ENCODE measurements at places on chromosomes 13 and 19.

DNA sequence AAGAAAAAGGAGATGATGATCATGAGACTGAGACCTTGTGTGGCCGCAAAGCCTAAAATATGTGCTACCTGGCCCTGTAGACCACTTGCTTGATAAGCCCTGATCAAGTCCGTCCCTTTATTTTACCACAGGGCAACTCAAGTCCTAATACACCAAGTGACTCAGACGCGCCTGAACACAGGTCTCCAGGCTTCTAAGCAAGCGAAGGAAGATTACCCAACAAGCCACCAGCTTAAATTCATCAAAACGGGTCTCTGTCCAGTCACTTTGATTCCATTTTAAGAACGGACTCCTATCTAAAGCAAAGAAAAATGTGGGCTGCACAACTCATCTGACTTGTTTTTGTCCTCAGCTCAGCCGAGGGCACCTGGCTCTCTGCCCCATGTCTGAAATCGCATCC, 26.8 kb downstream of the SLC7A1 start:
- DNase-seq, result no peak

DNA sequence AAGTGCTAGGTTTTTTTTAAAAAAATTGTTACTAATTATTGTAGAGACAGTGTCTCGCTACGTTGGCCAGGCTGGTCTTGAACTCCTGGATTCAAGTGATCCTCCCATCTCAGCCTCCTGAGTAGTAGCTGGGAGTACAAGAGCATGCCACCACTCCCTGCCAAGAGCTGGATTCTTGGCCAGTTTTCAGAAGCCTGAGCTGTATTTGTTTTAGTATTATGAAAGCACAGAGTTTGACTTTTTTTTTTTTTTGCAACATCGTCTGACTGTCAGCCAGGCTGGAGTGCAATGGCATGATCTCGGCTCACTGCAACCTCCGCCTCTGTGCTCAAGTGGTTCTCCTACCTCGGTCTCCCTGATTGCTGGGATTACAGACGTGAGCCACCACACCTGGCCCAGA, 7.0 kb downstream of the ARMC6 start:
- DNase-seq, result no peak

- no peak for DNase-seq
Observed at GRCh38 chr19:33407140-33407551, 33.6 kb downstream of the CEBPG start.

DNA sequence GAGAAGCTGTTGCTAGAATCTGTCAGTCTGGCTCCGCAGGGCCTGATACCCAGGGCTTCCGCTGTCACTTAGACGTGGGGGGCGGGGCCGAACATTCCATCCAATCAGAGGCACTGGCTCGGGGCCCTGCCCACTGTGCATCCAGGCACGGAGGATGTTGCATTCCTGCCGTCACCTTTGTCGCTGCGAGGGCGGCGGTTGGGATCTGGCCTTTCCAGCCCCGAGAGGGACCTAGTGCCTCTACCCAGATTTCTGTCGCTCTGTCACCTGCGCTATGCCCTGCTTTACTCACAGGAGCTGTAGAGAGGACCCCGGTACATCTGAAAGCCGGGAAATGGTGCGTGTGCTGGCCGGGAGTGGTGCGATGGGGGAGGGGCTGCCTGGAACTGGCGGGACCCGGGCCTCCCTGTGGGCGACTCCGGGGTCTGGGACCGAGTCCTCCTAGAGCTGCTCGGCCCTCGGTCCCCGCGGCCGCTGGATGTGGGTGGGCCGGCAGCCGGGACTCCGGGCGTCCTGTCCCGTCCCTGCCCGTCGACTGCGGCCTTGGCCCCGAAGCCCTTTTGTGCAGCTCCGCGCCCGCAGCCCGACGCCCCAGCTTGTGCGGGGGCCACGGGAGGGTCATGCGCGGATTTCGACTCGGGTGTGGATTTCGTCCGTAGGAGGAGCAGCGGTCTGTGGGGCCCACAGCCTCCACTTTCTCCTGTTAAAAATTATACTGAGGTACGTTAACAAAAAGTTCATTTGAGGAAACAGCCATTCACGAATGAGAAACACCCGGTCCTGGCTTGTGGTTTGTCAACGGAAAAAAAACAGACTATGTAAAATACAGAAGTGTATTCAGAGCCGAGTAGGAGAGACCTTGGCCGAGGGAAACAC, at the start of gene ZNF439:
Gene ZNF439 (plus strand): TSS at position 133 of the 876 bp plus-strand sequence. CDS start 142 bp downstream, at position 275.
- peak; percentile 43 for DNase-seq

DNA sequence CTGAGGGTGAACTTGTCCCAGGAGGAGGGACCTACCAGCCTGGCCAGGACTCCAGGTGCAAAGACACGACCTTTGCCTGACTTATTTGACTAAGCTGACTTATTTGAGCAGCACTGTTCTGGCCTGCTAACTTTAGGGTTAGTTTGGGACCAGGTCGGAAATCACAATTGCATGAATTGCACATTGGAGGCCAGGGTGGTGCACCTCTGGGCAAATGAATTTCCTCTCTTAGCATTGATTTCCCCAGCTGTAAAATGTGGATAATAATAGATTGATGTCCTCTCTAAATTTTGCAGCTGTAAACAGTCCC, 1.4 kb upstream of the BST2 start:
- peak; percentile 17 for DNase-seq

- DNase-seq, result no peak
Observed at GRCh38 chr13:62093984-62094780, 678.5 kb upstream of the PCDH20 start.

GRCh38 chr13:27110056-27110746, 61.4 kb downstream of the USP12 start:
- no peak for DNase-seq

GRCh38 chr19:49157445-49158224, at the start of gene TRPM4:
TSS of gene TRPM4 (plus strand) at chr19:49157792. CDS start at chr19:49157867, 75 bp downstream.
- peak; percentile 36 for DNase-seq

DNA sequence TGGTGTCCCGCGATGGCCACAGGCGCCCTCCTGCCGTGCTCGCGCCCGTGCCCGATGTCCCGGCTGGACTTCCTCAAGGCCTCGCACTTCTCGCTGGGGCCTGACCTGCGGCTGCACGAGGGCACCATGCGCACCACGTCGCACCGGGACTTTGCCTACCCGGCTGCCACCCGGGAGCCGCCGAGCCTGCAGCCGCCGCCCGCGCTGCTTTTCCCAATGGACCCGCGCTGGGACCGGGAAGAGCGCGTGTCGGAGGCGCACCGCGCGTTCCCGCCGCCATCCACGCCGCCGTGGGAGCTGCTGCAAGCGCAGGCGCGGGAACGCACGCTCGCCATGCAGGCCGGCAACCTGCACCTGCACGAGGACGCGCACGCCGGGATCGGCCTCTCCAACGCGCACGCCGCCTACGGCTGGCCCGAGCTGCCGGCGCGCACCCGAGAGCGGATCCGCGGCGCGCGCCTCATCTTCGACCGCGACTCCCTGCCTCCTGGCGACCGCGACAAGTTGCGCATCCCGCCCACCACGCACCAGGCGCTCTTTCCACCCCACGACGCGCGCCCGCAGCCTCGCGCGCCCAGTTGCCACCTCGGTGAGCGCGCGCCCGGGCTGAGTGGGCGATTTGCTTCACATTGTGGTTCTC, 12.1 kb upstream of the PEX11G start:
- DNase-seq, result peak; percentile 62

GRCh38 chr13:97539651-97540610, 106.0 kb downstream of the RAP2A start:
- peak; percentile 20 for DNase-seq

DNA sequence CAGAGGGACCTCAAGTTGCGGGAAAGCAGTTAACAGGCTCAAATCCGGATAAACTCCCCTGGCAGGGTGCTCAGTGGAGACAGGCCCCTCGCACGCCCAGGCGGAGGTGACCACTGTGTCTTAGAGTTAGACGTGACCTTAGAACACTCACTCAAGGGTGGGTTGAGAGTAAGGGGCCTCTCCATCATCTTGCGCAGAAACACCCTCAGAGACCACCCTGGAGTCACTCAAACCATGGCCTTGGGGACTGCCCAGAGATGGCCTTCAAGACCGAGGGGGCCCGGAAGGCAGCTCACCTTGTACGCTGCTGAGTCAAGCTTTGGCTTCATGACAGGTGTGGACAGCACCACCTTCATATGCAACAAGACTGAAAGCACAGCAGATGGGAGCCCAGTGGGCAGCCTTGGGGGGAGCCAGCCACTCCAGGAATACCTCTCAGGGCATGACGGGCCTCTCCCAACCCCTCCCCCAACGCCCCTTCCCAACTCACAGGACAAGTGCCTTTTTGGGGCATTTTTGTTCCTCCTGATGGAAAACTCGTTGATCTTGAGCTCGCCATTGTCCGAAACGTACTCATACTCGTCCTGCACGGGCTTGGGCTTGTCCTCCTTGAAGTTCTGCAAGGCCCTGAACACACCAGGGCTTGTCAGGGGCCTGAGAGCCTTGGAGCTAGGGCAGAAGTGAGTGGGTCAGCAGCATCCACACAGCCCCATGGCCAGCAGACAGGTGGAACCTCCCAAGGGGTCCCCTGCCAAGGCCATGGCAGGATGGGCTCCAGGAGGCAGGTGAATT, 229.2 kb downstream of the TUBA3C start:
- no peak for DNase-seq

DNA sequence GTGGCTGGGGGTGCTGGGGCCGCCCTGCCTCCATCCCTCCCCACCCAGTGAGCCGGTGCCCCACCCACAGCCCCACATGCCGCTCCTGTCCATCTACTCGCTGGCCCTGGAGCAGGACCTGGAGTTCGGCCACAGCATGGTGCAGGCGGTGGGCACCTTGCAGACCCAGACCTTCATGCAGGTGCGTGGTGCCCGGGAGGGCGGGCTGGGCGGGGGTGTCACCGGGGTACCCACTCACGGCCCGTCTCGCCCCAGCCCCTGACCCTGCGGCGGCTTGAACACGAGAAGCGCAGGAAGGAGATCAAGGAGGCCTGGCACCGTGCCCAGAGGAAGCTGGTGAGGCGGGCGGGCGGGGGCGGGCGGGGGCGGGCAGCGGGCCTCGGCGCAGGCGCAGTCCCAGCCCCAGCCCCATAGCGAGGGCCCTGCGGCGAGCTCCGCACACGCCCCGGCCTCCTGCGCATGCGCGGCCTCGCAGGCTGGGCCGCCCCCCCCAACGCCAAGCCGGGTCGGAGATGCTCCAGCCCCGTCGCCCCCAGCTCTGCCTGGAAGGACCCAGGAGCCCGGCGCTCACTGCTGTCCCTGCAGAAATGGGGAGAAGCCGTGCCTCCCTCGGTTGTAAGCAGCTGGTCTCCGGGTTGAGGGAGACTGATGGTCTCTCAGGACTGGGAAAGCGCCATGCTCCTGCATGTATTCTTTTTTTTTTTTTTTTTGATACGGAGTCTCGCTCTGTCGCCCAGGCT, 7.7 kb downstream of the ARHGAP45 start:
- DNase-seq, result peak; percentile 84

DNA sequence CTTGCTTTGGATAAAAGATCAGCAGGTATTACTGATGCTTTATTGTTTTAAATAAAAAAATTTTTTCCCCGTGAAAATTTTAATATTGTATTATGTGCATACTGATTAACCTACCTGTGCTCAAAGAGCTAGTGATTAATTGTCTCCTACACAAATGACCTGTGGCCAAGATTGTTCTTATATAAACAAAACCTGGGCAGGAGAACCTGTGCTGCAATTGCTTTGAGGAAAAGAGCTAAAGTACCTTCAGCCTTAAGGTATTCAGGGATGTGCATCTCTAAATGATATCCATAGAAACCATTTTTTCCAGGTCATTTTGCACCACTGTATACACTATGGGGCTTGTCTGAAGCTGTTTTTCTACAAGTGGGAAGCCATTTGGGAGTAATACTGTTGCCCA, 1.2 kb downstream of the FRY start:
- DNase-seq, result no peak

- DNase-seq, result no peak
Observed at GRCh38 chr19:18155095-18156087, 2.4 kb downstream of the PIK3R2 start.
